ENCODE measurements at places on chromosomes 2 and 18.

DNA sequence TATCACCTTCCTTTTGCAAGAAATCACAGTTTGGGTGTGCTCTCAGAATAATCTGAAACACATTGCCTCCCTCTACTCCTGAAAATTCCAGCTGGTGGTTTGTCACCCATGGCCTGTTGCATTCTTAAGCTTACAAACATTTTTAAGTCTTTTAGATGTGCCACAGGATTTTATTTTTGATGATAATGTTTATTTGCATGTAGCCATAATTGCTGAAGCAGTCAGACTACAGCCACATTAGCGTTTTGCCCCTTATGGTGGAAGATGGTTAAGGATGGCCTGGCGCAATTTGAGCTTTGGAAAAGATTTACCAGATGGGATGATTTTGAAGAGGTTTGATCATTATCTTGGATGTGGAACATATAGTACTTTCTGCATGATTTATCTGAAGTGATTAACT lies 439.5 kb downstream of the MEIS1 start:
- DNase-seq = no peak

DNA sequence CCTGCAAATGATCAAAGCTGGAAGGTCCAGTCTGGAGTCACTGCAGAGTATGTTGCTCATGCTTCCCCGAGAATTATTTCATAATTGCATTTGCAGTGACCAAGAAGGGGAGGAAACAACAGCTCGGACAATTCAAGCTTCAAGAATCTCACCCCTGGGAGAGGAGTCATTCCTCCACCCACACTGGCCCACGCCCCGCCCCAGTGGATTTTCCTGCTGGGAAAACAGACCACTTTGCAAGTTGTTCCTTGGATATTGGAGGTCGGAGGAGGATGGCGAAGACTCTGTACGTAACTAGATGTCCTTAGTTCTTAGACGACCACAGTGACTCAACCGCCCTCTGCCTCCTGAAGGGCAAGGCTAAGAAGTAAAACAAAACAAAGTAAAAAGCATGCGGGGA lies 159.4 kb downstream of the TPO start:
- no peak for DNase-seq

- DNase-seq = no peak
These were observed 850.4 kb downstream of the ERBB4 start for GRCh38 chr2:211688196-211688595.

DNA sequence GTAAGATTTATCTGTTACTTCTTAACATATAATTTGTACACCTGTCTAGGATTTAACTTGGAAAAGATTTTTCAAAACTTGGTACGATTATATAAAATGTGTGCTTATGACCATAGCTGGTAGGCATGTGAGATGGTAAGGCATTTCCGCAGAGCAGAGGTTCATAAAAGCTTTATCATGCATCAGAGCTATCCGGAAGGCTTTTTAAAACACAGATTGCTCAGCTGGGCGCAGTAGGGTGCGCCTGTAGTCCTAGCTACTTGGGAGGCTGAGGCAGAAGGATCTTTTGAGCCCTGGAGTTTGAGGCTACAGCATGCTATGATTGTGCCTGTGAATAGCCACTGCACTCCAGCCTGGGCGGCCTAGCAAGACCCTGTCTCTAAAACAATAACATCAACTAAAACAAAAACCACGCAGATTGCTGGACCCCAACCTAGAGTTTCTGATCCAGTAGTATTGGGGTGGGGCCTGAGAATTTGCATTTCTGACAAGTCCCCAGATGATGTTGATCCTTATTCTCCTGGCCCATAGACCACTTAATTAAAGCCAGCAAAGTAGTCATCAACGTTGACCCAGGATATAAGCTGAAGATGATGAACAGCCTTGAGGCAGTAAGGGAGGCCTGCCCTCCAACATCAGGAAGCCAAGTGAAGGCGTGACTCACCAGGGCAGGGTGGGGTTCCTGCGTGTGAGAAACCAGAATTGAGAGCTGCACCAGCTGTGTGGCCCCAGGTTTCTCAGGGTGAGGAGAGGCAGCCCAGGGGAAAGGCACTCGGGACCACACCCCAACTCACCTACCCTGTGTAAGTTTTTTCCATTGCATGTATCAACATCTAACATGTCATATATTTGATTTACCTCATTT lies 21.6 kb upstream of the SLC20A1 start:
- peak; percentile 44 for DNase-seq

- DNase-seq = no peak
These were observed 30.3 kb downstream of the WDSUB1 start for GRCh38 chr2:159256159-159256558.

DNA sequence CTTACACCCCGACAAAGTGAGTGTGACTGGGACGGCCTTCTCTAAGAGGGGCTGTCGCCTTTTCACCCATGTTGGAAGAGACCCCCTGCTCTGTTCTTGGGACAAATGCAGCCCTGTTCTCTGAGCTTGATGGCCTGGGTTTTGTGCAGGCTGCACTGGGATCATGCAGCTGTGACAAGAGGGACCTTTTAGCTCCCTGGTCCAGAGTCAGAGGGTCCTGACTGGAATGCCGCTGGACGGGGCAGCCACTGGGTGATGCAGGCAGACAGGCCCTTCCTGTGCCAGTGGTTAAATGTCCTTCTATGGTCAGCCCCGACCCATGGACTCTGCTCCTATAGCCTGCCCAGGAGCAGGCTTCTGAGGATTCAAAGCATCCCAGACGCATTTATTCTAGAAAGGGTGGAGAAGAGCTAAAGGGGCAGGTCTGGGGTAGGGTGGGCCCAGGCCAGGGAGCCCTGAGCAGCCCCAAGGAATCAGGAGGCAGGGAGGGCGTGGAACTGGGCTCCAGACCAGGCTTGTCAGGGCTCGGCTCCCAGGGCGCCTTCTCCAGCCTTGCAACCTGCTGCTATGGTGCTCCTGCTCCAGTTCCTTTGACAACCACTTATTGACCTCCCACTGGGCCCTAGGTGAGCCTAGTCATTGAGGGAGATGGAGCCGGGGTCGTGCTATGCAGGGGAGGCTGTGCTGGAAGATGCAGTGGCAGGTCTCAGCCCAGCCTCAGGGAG lies 277.9 kb upstream of the HS6ST1 start:
- no peak for DNase-seq

GRCh38 chr2:11850082-11850481 lies 103.7 kb downstream of the LPIN1 start:
- no peak for DNase-seq

DNA sequence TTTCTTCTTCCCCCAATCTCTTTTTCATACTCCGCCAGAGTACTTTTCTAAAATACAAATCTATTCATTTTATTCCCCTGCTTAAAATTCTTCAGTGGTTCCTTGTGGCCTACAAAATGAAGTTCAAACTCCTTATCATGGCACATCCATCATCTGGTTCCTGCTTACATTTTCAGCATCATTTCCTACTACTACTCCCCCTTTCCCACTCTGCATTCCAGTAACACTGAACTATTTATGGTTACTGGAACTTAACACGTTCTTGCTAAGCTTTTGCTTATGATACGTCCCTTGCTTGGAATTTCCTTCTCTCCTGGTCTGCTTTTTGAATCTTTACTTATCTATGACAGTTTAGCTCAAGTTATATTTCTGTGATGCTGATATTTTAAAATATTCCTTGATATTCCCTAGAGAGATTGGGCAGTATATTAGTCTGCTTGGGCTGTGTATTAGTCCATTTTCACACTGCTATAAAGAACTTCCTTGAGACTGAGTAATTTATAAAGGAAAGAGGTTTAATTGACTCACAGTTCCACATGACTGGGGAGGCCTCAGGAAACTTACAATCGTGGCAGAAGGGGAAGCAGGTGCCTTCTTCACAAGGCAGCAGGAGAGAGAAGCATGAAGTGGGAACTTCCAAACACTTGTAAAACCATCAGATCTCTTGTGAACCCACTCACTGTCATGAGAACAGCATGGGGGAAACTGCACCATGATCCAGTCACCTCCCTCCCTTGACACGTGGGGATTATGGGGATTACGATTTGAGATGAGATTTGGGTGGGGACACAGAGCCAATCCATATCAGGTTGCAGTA lies 53.2 kb downstream of the BMPR2 start:
- no peak for DNase-seq

GRCh38 chr2:121356058-121356640 lies 71.1 kb upstream of the TFCP2L1 start:
- peak; percentile 40 for DNase-seq

DNA sequence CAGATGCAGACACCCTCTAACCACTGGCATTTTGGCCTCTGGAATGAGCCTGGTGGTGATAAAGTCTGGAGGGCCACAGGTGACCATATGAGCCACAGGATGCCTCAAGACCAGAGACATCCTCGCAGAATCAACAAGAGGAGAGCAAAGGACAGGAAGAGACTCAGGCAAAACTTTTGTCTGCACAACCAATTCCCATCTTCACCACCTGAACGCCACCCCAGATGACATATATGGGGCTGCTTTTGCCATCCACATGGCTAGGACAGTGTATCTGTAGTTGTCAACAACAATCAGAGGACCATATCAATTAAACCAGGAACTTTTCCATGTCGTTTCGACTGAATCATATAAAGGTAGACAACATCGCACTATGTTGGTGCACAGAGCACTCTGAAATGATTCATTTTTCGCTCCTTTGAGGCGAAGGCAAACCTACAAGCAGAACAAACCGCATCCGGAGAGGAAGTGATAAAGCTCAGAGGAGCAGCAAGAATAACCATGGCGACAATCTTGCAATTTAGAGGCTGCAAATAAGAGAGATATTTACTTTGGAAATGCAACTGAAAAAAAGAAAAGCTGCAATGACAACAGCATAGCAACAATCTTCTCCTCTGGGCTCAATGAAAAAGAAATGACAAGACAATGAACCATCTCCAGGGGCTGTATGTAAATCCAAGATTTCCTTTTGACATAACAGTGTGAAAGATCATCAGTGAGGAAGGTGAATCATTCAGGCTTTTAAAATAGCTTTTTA lies 204.5 kb downstream of the ARL4C start:
- DNase-seq = no peak

- no peak for DNase-seq
These were observed 56.4 kb upstream of the FMNL2 start for GRCh38 chr2:152278526-152278925.

- DNase-seq = no peak
These were observed 121.9 kb downstream of the CACNB4 start for GRCh38 chr2:151976945-151977353.

- no peak for DNase-seq
These were observed 54.2 kb downstream of the CD8B2 start for GRCh38 chr2:106541333-106541732.

DNA sequence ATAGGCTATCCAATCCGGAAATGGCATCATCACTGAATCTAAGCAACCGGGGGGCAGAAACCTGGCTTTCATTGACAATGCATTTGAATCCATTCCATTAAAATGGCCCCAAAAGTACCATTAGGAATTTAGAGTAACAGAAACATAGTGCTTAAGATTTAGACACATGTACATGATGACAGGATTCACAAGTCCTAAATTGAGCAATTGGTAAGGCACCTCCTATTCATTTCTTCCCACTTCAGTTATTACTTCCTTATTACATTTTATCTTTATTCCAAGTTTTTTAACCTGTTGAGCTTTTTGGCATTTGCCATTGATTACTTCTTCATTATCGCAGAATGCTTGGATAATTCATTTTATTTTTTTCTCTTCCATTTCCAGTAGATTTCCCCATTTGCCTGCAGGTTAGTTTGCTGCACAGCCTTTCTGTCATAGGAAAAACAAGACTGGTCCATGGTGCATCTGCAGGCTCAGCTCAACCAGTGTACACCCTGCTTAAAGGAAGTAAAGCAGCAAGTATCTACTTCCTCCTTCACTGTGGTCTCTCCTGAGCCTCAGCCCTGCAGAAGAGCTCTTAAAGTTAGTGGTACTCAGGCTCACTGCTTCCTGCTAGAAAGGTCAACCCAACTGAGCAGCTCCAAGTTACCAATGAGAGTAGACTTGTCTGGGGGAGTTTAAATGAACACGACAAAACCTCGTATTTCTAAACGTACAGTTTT lies 89.2 kb downstream of the DOCK10 start:
- no peak for DNase-seq

DNA sequence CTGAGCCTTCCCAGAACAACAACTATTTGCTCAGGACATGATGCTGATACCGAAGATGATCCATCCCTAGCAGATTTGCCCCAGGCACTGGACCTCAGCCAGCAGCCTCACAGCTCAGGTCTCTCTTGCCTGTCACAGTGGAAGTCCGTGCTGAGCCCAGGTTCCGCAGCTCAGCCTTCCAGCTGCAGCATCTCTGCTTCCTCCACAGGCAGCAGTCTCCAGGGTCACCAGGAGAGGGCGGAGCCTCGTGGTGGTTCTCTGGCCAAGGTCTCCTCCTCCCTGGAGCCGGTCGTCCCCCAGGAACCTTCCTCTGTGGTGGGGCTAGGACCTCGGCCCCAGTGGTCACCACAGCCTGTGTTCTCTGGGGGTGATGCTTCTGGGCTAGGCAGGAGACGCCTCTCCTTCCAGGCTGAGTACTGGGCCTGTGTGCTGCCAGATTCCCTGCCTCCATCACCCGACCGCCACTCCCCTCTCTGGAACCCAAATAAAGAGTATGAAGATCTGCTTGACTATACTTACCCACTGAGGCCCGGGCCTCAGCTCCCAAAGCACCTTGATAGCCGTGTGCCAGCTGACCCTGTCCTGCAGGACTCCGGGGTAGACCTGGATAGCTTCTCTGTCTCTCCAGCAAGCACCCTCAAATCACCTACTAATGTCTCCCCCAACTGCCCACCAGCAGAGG lies 15.4 kb downstream of the CEP68 start:
- no peak for DNase-seq

DNA sequence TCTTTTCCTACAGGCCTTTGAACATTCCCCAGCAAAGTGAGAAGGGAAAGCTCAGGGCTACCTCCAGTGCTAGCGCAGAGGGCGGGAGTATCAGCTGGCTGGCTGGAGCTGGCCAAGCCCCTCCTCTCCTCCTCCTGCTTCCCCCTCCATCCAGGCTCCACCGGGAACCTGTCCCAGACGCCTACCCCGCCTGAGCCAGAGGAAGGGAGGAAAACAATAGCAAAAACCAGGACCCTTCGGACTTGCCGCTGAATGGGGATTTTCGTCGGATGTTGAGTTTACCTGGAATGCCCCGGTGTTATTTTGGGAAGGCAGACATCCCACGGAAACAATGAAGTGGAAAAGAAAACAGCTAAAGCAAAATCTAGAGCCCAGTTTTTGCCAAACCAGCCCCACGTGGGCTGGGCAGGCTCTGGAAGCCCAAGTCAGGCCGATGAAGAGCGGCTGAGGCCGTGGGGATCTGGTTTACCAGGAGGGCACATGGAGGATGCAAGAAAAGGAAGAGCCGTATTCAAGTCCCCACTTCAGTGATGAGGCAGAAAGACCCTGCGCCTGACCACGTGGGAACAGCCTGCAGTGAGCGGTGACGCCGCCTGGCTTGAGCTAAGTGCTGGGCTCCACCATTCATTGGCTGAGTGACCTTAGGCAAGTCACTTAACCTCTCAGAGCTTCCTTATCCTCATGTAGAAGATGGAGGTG lies 100.4 kb upstream of the LCLAT1 start:
- DNase-seq = no peak

GRCh38 chr18:41767960-41768359 lies 187.1 kb upstream of the PIK3C3 start:
- no peak for DNase-seq
